Stimulated activated CD4-positive, alpha-beta T cell treated with anti-CD3 and anti-CD28 coated beads, TNF-alpha, amount 100 ng/mL, for 48 hours (primary cell): ENCODE measurements at places on chromosomes 5 and 9.
A peak's percentile ranks its signal among the peaks of the same experiment; 100 is the strongest.

DNA sequence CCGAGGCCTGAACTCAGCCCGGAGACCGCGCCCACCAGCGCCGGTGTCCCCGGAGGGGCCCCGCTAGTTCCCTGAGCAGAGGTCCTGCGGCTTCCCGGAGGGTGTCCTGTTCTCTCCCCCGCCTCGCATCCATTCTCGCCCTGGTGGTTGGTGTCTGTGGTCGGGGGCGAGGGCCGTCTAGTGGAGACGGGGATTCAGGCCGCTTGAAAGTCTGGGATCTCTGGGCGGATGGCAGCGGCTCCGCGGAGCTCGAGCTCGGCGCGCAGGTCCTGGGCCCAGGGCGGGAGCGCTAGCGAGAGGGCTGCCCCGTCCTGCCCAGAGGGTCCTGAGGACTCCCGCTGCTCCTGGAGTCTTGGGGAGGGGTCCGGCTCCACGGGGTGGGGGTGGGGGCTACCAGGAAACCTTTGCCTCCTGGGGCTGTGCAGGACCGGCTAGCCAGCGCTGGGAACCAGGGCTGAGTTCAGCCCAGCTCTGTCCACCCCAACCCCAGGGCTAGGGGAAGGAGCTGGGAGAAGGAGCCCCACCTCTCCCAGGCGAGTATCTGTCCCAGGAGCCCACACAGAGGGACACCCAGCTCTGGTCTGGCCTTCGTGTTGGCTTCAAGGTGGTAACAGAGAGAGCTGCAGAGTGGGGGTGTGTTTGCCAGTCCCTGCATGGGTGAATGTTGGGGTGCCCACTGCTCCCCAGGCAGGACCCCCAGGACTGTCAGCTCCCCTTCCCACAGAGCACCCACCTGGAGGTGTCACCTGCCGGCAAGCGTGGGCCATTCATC is 4.0 kb downstream of the TOR4A start:
- DNase-seq, result no peak

DNA sequence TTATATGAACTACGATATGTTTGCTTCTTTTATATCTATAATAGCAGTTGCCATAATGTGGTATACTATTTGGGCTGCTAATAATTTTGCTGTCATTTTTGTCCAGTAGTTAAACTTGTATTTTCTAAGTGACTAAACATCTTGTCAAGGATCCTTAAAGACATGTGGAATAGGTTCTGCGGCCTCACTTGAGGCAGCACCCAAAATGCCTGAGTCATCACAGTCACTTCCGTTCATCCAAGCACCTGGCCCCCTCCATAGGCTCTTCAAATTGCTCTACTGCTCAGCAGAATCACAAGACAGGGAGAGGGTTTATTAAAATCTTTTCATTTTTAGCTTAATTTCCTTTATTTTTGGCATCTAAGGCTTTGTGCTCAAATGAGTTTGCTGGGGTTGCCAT is 259.1 kb downstream of the AOPEP start:
- no peak for DNase-seq

- no peak for DNase-seq
Measured at GRCh38 chr9:132744881-132745755, 74.9 kb downstream of the GTF3C4 start.

- no peak for DNase-seq
Measured at GRCh38 chr9:129432297-129433154, 188.4 kb downstream of the C9orf50 start.

GRCh38 chr5:6818594-6819511 is 105.6 kb downstream of the TENT4A start:
- DNase-seq, result no peak

GRCh38 chr5:34474573-34475021 is 181.5 kb upstream of the RAI14 start:
- DNase-seq, result no peak

- DNase-seq, result no peak
Measured at GRCh38 chr5:147310059-147310704, 75.4 kb downstream of the STK32A start.

GRCh38 chr9:130639124-130639765 is 25.1 kb upstream of the PRDM12 start:
- no peak for DNase-seq

DNA sequence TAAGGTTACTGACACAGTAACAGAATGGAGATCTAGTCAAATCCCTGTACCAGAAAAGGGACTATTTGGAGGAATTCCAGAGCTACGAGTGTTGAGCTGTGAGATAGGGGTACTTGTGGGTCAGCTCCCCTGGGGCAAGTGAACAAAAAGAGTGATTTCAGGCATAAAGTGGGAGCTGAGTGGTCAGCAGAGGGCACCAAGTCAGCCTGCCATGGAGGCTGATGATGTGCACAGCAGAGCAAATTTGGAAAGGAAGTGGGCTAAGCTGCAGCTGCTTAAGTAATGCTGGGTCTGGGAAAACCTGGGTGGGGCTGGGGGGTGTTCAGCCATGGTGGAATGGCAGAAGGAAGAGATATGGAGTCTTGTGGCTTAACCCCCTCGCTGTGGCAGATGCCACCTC is 327.9 kb downstream of the NTRK2 start:
- DNase-seq, result no peak

GRCh38 chr9:116544896-116545295 is 142.2 kb upstream of the TRIM32 start:
- DNase-seq, result no peak

- DNase-seq, result no peak
Measured at GRCh38 chr9:79632705-79633104, 60.9 kb downstream of the TLE4 start.

GRCh38 chr5:77180167-77181081 is 30.1 kb upstream of the PDE8B start:
- DNase-seq, result no peak

DNA sequence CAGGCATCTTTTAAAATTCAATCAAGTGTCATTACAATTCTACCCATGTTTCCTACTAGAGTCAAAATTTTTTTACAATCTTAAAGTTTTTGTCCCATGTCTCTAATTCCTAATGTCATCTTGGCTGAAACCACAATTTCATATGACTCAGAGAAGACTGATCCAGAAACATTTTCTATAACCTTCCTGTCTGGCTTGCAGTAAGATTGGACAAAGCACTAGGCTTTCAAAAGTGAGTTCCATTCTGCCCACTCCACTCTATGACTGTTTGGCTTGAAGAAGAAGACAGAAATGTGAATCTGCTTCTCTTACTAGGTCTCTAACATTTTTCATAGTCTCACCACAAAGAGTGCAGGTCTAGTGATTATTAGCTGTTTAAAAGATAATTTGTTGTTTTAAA is 88.8 kb downstream of the NR3C1 start:
- DNase-seq, result no peak

- no peak for DNase-seq
Measured at GRCh38 chr9:122930541-122931225, 629 bp downstream of the ZBTB26 start.

GRCh38 chr9:94144394-94144793 is 60.1 kb downstream of the PTPDC1 start:
- no peak for DNase-seq

DNA sequence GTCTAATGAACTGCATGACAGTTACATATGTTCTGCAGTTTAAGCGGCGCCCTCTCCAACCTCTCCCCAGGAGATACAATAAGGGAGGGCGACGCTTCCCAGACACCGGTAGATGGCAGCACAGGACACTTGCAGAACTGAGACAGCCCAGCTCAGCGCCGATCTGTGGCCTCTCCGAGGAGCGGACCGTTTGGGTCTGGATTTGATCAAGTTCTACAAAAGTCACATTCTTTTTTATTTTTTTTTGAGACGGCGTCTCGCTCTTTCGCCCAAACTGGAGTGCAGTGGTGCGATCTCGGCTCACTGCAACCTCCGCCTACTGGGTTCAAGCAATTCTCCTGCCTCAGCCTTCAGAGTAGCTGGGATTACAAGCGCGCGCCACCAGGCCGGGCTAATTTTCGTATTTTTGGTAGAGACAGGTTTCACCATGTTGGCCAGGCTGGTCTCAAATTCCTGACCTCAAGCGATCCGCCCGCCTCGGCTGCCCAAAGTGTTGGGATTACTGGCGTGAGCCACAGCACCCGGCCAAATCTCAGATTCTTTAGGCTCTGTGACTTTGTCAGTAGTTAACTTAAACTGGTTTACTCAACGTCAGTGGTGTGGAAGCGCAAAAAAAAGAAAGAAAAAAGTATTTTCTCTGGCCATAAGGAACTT is 1.4 kb upstream of the ATOSB start:
- DNase-seq, result peak; percentile 91

DNA sequence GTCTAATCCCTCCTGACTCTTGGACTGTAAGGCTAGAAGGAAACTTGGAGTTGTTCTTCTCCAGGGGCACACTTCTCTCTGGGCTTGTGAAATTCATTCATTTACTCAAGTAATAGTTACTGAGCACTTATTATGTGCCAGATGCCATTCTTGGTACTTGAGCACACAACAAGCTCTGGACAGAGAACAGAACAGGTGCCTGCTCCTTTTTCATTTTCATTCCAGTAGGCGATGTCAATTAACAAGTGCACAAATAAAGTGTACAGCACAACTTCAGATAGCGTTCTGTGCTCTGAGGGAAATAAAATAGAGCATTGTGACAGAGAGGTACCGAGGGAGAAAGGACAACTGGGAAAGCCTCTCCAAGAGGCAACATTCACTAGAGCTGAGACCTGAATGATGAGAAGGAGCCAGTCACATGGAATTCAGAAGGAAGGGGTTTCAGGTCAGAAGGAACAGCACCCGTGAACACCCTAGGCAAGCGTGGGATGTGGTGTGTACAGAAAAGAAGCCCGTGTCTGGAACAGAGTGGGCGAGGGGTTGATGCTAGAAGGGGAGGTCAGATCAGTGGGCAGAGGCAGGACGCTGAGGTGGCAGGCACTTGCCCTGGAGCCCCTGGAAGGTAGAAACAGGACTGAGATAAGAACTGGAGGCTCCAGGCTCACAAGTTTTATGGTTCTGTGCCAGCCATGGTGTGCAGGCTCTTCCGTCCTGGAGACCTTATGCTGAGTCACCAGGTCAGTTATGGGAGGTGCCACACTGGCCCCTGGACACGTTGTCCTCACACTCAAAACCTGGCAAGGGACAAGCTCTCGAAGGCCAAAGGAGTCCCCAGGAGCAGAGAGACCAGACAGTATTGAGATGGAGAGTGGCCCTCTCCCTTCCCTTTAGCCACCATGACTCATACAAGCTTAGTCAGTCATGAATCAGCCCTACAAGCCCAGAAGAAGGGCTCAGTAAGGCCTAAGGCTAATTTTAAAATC is 7.2 kb upstream of the ABLIM3 start:
- DNase-seq, result no peak

- no peak for DNase-seq
Measured at GRCh38 chr5:100434815-100435214, 100.4 kb upstream of the FAM174A start.

DNA sequence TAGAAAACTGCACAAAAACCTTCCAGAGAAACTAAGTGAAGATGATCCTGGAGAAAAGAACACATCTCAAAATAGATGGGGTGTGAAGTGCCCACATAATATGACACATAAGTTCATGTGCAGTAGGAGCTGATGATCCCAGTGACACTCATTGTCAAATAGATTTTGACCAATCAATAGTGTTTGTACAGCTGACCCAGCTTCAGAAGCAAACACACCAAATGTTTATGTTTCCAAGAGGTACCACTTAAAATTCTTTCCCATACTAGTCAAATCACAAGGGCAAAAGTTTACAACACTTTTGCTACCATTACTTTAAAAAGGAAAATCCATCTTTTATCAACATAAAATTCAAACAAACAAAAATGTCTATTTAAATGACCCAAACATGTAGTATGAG is 175.0 kb downstream of the MLLT3 start:
- no peak for DNase-seq

DNA sequence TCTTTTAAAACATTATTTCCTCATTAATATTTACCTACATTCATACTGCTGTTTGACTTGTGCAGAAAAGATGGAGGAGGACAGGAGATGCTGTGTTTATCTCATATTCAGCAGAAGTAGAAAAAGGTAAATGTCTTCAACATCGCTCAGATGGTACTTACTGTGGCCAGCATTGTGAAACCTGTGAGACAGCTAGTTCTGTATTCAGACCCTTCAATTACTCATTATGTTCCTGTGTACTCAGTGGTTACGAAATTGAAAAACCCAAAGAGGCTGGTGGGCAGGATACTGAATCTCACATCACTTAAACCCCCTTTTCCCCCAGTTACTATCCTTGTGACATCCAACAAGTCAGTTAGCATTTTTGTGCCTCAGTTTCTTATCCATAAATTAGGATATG is 216.0 kb downstream of the KDM4C start:
- no peak for DNase-seq

DNA sequence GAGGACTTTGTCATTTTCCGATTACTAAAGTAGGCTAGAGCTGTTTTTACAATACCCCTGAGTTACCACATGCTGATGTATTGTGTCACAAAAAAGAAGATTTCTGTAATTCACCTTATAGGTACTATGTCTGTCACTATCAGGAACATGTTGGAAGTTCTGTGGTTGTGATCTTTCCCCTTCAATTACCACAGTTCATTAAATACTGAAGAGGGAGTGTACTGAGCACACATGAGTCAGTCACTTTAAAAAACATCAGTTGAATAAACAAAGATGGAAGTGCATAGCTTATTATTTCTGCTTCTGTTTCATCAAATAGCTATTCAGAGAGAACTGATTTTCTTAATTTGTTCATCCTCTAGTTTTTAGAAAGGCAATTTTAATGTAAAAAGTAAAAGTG is 31.7 kb downstream of the AP3S1 start:
- DNase-seq, result no peak

DNA sequence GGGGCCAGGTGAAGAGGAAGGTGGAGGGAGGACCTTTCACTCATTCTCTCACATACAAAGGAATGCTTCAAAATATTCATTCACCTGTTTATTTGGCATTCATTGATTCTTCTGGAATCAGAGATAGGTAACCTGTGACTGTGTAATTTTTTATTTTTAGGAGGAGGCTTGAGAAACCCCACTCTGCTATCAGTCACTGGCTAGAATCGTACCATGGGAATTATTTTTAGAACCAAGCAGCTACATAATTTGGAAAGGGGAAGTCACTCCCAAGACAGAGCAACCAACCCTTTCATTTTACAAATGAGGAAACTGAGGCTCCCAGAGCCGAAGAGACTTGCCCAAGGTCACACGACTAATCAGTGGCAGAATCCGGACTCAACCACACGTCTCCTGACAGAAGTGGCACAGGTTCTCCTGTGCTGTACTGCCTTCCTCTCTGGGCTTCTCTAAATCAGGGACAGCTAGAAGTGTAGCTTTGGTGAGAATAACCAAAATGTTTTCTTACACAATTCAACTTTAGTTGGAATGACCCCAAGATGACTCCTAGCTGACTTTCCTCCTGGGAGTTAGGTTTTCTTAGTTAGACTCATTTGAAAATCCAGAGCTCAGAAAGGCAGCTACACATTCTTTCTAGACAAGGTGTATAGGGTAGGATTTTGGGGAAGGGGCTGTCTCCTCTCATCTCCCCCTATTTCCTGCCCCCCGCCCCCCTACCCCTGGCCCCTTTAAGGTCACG is 264.3 kb upstream of the PANK3 start:
- no peak for DNase-seq
